GM23248 (cell line): ENCODE measurements at places on chromosomes 1 and 21. TPM values are rescaled to one million over a fixed set of nuclear protein-coding genes. Genes with fewer than 3 reads are reported as not detected.

- DNase-seq = no peak
Measured at GRCh38 chr1:63024132-63024531, 240.2 kb downstream of the ATG4C start.

GRCh38 chr1:155529929-155530328 is 32.7 kb downstream of the ASH1L start:
- no peak for DNase-seq

GRCh38 chr1:180603223-180603849 is 28.5 kb upstream of the XPR1 start:
- DNase-seq = no peak

GRCh38 chr1:243325305-243325890 is 69.6 kb downstream of the SDCCAG8 start:
- peak; percentile 66 for DNase-seq

Gene HSD3B2
- not detected in 2 replicates for total RNA-seq

DNA sequence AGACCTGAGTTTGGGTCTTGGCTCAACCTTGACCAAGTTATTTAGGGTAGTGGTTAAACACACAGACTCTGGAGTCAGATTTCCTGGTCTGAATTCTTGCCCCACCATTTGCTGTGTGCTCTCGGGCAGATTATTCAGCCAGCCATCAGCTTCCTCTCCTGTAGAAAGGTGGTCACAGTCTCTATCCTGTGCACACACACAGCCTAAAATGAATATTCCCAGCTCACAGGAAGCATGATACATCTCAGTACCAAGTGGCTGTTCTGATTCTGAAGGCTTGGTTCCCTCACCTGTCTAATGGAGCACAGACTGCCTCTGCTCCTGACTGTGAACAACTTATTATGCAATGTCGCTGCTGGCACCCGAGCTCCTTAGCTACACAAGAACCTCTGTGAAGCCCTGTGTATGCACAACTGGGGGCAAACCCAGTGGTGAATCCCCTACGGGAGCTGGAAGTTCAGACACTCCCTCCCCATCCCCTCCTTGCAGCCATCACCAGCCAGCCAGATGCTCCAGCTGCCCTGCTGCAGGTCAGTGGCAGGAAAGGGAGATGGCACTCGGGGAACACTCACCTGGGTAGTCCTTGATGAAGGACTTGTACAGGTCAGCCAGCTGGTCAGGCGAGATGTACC is 13.7 kb downstream of the ENO1 start:
- DNase-seq = no peak

GRCh38 chr1:83725735-83726360 is 273.1 kb downstream of the TTLL7 start:
- DNase-seq = no peak
